ENCODE measurements at places on chromosomes 1 and 21.

GRCh38 chr1:2957329-2957728 is 63.9 kb upstream of the ACTRT2 start:
- DNase-seq: no peak

DNA sequence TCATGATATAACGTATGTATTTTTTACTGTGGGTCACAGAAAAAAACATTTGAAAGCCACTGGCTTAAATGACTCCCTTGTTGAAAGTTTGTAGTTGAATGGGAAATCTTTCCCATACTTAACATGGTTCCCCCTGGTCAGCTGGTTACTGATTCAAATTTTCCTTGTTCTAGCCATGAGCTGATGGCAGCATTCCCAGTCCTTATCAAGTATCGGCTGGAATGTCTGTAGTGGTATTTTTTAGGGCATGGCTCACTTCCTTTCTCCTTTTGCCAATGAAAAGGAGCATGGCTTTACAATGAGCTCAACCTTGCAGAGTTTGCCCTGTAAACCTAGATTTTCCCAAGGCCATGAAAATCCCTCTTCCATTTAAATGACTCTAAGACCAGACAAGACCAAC is 55.7 kb downstream of the GIPC2 start:
- no peak for DNase-seq

DNA sequence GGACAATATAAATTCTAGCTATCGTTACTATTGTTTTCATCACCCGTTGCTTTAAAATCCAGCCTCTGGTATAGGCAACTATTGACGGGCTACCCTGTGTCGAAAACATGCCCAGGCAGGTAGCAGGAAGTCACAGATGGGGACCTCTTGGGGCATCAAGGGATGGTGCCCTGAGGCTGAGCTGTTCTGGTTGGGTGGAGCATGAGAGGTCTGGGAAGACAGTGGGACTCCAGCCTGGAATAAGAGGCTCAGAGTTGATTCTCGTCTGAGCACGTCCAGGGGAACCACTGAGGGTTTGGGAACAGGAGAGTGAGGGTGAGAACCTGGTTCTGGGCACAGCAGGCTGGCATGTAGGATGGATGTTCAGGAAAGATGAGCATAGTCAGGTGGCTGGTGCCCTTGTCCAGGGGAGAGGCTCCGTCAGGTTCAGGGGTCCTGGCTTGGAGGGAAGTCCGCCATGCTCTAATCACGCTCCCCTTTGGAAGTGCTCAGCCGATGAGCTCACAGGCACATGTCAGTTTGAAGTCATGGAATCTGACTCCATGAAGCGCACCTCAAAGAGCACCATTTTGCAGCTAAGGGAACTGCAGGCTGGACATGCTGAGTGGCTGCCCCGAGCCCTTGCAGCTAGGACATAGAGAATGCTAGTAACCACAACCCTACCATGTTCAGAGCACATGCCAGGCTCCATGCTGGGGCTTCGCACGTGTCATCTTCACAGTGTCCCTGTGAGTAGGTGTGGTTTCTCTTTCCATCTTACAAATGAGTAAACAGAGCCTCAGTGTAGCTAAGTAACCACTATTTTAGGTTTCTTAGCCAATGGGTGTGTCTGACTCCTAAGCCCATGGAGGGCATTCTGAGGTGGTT is 21.0 kb downstream of the PCSK9 start:
- peak; percentile 20 for DNase-seq

DNA sequence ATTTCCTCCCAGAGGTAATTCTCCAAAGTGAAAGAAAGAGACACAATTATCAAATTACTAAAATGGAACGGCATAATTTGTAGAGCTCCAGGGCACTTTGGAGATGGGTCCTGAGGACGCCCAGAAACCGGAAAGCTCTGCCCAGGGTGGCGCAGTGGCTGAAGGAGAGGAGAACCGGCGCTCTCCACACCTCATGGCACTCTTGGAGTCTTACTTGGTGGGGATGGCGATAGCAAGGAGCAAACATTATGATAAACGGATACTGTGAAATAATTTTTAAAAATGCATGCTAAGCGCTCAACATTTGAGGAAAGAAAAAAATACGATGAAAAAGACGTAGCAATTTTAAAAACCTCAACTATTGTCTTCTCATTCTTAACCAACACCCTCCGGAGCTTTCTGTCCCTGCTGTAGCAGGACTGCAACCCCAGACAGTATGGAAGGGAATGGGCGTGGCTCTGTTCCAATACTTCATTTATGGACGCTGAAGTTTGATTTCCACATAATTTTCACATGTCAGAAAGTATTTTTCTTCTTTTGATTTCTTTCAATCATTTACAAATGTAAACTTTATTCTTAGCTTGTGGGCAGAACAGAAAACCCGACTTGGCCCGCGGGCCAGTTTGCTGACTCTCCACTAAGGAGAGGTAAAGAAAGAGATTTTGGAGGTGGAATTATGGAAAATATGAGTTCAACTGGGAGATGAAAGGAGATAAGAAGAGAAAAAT is 1.1 kb downstream of the S100A11 start:
- no peak for DNase-seq

DNA sequence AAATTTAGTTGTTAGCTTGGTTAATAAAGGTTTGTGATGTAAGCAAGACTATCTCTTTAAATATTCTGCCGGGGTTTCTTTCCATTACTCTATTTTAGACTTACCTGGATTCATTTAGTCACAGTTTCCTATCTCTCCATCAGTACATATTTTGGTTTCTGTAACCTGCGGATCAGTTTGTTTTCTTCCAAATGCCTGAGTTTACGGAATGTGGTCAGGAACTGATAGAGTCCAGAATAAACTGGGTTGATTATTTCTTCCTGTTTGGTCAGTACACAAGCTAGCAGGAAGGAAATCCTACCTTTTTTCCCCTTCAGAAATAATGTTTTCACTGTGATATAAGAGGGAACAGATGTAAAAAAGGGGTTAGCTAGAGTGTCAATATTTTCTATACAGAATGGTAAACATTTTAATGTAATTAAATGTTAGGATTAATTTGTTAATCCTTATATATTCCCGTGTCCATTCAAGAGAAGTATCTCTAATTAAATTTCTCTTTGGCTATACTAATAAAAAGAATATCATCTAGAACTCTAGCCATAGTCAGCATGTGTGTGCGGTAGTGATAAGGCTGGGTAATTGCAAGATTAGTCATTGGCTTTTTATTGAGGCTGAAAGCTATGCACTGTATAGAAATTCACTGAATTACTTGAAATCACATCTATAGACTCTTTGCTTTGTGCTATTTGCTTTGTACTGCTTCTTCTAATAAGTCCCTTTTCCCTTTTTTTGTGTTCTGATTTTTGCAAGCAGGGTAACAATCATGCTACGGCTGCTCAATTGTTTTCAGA is 144.7 kb upstream of the ADGRL4 start:
- DNase-seq: no peak

DNA sequence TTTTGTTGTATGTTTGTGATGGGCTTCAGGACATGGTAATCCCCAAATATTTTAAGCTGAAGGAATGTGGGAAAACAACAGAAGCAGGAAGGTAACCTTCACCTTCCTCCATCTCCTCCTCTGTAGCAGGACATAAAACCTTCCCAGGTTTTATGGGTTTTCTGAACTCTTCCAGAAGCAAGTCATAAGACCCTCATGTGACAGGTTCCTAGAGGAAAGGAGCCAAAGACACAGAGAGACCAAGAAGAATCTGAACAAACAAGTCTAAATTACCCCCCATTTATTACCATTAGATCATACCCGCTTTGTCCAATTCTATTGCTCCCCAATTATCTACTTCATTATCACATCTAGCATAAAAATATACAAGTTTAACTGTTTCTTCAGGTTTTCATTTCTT is 28.8 kb downstream of the SCMH1 start:
- no peak for DNase-seq

GRCh38 chr1:35454616-35455015 is 102.6 kb downstream of the KIAA0319L start:
- no peak for DNase-seq

DNA sequence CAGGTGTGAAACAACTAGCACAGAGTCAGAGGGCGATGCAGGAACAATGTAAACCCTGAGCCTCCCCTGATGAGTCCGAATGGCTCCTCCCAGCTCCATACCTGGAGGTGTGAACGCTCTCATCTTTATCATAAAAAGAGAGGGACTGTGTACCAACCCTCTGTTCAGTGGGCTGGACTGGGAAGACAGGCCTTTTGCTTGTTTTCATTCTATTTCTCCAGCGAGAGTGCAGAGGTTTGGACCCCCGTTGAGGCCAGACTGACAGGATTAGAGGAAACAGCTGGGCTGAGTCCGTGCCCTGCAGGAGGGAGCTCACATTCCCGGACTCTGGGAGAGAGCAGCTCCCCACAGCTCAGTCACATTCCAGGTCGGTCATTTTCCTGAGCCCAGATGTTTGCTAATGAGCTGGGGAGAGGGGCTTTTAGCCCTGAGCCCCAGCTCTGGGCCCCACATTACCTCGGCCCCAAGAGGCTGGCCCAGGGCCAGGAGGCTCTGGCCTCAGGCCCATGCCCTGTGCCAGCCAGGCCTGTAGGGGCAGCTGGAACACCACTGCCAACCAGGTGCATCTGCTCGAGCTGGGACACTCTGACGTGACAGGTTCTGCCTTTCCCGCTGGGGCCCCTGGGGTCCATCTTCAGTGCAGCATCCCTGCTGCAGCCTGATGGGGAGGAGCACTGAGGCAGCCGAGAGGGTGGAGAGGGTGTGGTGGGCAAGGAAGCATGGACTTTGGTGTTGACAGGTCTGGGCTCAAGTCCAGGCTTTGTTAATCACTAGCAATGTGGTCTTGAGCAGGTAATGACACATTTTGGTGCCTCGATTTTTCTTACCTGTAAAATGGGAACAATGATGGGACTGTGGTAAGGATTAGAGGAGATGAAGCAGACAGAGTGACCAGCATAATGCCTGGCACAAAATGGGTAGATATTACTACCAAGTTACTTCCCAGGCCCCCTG is 3.5 kb upstream of the NBL1 start:
- DNase-seq: no peak

GRCh38 chr1:221439008-221439746 is 302.7 kb downstream of the DUSP10 start:
- peak; percentile 60 for DNase-seq

GRCh38 chr1:100989306-100990077 is 36.1 kb downstream of the DPH5 start:
- no peak for DNase-seq
